Psoas muscle (tissue), 8 donors: ENCODE measurements at places on chromosomes 6 and 20. TPM values are rescaled to one million over a fixed set of nuclear protein-coding genes. Genes with fewer than 3 reads are reported as not detected.

DNA sequence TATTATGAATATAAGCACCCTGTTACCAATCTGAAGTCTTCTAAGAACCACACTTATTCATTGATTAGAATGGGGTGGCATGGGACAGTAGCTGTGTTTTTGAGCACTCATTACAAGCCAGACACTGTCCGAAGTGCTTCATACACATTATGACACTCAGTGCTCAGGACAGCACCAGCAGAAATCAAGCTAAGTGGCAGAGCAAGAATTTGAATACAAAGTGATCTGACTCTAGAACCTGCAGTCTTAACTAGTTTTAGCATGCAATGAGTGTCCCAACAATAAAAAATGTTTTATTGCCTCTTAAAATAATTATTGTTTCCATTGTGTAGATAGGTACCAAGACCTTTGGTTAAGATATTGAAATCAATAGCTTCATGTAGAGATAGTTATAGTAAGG is 39.1 kb upstream of the GLP1R start:
- no peak for DNase-seq
- no peaks in the 10 kb centered on the region for H3K36me3 ChIP-seq
- H3K27ac ChIP-seq = no peak overlapping the region
- no peaks in the 10 kb centered on the region for H3K27me3 ChIP-seq
- no peak overlapping the region for H3K4me3 ChIP-seq

Gene ACSS1
- total RNA-seq = 16.8 TPM

DNA sequence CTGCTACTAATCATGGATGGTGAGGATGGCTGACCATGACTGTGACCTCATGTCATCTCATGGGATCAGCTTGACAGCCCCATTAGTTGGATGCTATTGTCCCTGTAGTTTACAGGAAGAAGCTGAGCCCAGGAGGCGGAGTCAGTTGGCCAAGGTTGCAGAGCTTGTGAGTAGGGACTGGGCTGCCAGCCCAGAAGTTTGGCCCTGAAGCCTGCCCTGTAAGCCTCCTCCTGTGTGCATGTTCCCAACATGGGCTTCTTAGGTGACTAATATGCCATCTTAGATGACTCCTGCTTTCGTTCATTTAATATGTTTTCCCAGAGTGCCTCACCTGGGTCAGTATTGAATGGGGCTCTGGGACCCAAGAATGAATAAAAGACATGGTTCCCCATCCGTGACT is 6.9 kb downstream of the EDN3 start:
- no peak overlapping the region for H3K4me3 ChIP-seq
- H3K4me1 ChIP-seq = no peaks in the 10 kb centered on the region
- peaks cover 16% of the 10 kb centered on the region for H3K27me3 ChIP-seq
- H3K36me3 ChIP-seq = no peaks in the 10 kb centered on the region

DNA sequence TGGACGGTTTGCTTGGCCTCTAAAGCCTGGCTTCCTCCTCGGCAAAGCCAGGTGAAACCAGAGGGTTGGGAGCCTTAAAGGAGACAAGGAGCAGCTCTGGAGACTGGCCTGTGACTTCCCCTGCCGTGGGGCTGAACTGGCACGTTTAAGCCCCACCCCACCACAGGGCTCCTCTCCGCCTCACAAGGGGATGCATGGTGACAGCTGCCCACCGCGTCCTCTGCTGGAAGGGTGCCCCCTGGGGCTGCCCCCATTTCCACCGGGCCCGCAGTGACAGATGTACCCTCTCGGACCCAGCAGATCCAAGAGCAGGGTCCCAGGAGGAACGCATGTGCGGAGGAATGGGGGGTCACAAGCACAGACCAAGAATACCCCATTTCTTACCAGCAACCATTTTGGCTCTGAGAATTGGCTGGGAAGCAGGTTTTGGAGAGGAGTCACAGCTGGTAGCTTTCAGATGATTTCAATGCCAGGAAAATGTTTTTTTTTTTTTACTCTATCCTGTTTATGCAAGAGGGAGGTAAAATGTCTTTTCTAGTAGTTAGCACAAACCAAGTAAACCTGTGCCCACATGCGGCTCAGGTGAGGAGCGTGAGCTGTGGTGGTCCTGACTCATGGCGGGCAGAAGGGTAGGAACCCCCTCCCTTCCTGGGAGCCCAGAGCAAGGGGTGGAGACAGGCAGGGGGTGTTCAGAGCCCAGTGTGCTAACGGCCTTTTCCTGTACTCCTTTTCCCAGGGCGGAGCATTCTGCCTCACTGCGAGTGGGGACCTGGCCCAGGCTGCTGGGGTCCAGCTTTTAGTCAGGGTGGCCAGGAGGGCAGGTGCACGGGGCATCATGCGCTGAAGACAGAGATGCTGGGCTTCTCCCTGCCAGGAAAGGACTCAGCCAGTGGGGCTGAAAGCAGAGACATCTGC is 33.0 kb downstream of the FRMD1 start:
- H3K36me3 ChIP-seq = no peaks in the 10 kb centered on the region
- H3K27me3 ChIP-seq = no peaks in the 10 kb centered on the region
- H3K27ac ChIP-seq = no peak overlapping the region
- no peak overlapping the region for H3K4me3 ChIP-seq

Gene LIN28B
- total RNA-seq = not detected

- H3K27me3 ChIP-seq = no peaks in the 10 kb centered on the region
- H3K27ac ChIP-seq = peak overlapping the region; percentile 78
- peak; percentile 79 for DNase-seq
Observed at GRCh38 chr6:56772737-56773184, 130.1 kb upstream of the DST start.

Gene CFAP61
- 23.2 TPM for total RNA-seq

- H3K4me1 ChIP-seq = peaks cover 4% of the 10 kb centered on the region
- no peak overlapping the region for H3K4me3 ChIP-seq
- no peak overlapping the region for H3K27ac ChIP-seq
- no peaks in the 10 kb centered on the region for H3K27me3 ChIP-seq
Observed at GRCh38 chr6:111842891-111843290, 30.4 kb downstream of the FYN start.

Gene GSTA2
- total RNA-seq = not detected

GRCh38 chr20:48469026-48469425 is 358.8 kb downstream of the PREX1 start:
- no peak overlapping the region for H3K4me3 ChIP-seq
- no peak overlapping the region for H3K27ac ChIP-seq
- peaks cover 7% of the 10 kb centered on the region for H3K27me3 ChIP-seq
- no peaks in the 10 kb centered on the region for H3K4me1 ChIP-seq
- DNase-seq = no peak

DNA sequence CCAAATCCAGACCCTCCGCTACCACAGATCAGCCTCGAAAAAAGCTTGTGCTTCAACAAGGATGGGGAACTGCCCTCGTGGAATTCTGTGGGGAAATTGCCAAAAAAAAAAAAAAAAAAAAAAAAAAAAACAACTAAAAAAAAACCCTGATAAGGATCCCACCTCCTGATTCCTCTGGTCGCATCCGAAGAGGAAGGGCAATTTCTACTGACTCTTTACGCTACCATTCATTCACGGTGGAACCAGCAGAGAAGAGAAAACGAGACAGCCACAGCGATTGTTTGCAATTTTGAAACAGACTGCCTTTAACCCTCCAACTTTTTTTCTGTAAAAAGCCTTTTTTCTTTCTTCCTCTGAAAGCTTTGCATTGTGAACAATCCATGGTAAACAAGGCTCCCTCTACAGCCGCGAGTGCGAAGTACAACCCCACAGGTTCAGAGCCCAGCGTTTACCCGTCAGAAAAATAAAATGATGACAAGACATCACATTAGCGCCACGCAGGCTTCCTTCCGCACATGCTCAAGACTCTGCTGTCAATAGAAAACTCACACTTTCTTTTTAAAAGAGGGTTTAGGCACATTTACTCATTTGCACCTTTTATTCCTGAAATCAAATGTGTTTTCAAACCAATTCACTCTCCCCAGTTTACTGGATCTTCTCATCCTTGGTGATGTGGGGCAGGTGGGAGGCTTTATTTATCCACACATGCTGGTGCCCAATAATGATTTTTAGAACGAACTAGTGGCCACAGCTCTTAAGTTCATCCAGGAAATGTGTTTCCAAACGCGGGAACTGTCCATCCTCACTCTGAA is 100.0 kb downstream of the NOL4L start:
- no peaks in the 10 kb centered on the region for H3K36me3 ChIP-seq

DNA sequence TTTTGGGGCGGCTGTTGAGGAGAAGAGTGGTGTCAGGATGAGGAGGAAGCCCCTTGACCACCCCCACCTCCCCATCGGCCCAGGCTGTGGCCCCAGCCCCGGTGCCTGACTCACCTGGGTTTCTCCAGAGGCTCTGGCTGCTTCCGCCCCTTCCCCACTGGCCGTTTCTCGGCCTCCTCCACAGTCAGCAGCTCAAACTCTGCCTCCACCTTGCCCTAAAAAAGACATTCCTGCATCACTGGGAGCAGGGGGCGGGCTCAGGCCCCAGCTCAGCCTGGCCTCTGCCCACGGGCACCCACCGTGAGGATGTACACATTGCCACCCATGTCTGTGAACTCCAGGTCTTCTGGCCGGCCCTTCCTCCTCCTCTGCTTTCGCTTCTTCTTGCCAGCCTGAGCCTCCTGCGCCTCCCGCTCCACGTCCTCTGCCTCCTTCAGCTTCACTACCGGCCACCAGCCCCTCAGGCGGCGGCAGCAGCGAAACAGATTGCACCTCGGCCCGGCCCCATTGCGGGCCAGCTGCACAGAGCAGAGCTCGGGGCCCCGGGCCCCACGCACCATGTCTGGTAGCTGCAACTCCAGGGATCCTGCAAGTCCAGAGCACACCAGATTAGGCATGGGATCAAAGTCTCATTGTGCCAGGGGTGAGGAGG is 17.3 kb downstream of the ERGIC3 start:
- no peaks in the 10 kb centered on the region for H3K36me3 ChIP-seq
- no peaks in the 10 kb centered on the region for H3K4me1 ChIP-seq
- H3K4me3 ChIP-seq = no peak overlapping the region

Gene DNMT3B
- 0.16 TPM for total RNA-seq

Gene COL11A2
- total RNA-seq = 0.27 TPM

Gene SPDEF
- not detected for total RNA-seq

GRCh38 chr6:120805276-120805675 is 529.0 kb downstream of the TBC1D32 start:
- no peak for DNase-seq
- no peak overlapping the region for H3K4me3 ChIP-seq
- H3K36me3 ChIP-seq = no peaks in the 10 kb centered on the region
- H3K27me3 ChIP-seq = no peaks in the 10 kb centered on the region
- no peaks in the 10 kb centered on the region for H3K4me1 ChIP-seq

DNA sequence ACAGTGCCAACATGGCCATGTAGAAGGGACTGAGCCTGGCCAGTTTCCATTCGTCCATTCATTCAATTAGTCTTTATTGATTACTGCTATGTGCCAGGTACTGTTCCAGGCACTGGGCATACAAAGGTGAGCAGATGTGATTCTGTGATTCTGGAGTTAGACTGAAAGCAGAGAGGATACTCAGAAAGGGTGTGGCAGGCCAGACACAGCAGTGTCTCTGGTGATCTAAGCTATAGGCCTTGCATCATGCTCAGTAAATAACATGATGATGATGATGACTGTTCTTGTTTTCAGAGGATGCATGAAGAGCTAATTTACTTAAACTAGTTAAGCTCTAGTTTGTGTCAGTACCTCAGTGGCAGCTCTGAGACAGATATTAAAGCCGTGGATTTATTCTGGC is 31.4 kb upstream of the FUCA2 start:
- H3K4me1 ChIP-seq = no peaks in the 10 kb centered on the region
- H3K27me3 ChIP-seq = peaks cover 25% of the 10 kb centered on the region
- H3K27ac ChIP-seq = no peak overlapping the region
- no peak for DNase-seq

Gene ENPP1
- total RNA-seq = 1.6 TPM

Gene SLCO4A1
- 12.8 TPM for total RNA-seq

GRCh38 chr6:14804785-14805210 is 441.1 kb upstream of the JARID2 start:
- DNase-seq = peak; percentile 77
- H3K27ac ChIP-seq = no peak overlapping the region
- H3K36me3 ChIP-seq = no peaks in the 10 kb centered on the region
- H3K4me3 ChIP-seq = no peak overlapping the region
- no peaks in the 10 kb centered on the region for H3K27me3 ChIP-seq

- no peak overlapping the region for H3K4me3 ChIP-seq
- no peak overlapping the region for H3K27ac ChIP-seq
- no peak for DNase-seq
- H3K36me3 ChIP-seq = no peaks in the 10 kb centered on the region
- no peaks in the 10 kb centered on the region for H3K27me3 ChIP-seq
Observed at GRCh38 chr20:11624704-11625103, 293.0 kb upstream of the BTBD3 start.

- no peak for DNase-seq
- no peaks in the 10 kb centered on the region for H3K4me1 ChIP-seq
- no peak overlapping the region for H3K4me3 ChIP-seq
- no peak overlapping the region for H3K27ac ChIP-seq
- no peaks in the 10 kb centered on the region for H3K27me3 ChIP-seq
Observed at GRCh38 chr6:162653808-162654207, 73.8 kb downstream of the PRKN start.

DNA sequence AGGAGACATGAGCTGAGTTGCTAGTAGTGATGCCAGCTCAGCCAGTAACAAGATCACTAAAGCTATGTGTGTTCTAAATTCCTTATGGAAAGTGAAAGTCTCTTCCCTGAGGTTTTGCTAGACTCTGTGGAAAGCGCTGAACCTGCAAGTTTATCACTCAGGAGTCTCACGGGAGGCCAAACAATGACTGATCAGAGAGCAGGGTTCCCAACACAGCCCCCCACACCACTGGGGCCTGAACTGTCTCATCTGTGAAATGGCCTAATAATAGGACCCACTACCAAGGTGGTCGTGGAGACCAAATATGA is 19.9 kb downstream of the ACSS1 start:
- no peaks in the 10 kb centered on the region for H3K36me3 ChIP-seq
- H3K27me3 ChIP-seq = no peaks in the 10 kb centered on the region
- peaks cover 84% of the 10 kb centered on the region for H3K4me1 ChIP-seq
- H3K27ac ChIP-seq = peak overlapping the region; percentile 89

Gene MRAP2
- total RNA-seq = 0.16 TPM

- H3K27ac ChIP-seq = no peak overlapping the region
- H3K36me3 ChIP-seq = no peaks in the 10 kb centered on the region
- peaks cover 4% of the 10 kb centered on the region for H3K27me3 ChIP-seq
Observed at GRCh38 chr20:21505810-21506530, 7.9 kb downstream of the NKX2-2 start.

Gene PPP1R14C
- 22.5 TPM for total RNA-seq

DNA sequence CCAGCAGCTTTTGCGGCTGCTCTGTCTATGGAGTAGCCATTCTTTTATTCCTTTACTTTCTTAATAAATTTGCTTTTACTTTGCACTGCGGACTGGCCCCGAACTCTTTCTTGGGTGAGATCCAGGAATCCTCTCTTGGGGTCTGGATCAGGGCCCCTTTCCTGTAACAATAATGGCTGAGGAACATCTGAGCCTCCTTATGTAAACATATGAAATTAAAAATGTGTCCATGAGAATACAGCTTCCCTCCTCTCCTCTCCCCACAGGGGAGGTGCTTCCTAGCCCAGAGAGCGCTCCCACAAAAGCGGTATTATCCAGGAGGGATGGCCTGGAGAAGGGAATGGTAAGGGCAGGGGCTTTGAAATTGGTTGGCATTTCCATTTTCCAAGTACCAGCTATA is 81.1 kb downstream of the PSMG4 start:
- no peak overlapping the region for H3K4me3 ChIP-seq
- H3K36me3 ChIP-seq = no peaks in the 10 kb centered on the region
- H3K27me3 ChIP-seq = no peaks in the 10 kb centered on the region
- H3K4me1 ChIP-seq = peaks cover 56% of the 10 kb centered on the region

Gene BPIFB4
- total RNA-seq = not detected

GRCh38 chr6:158909938-158910337 is 90.1 kb downstream of the RSPH3 start:
- H3K27me3 ChIP-seq = peaks cover 6% of the 10 kb centered on the region
- no peaks in the 10 kb centered on the region for H3K4me1 ChIP-seq
- no peak for DNase-seq

GRCh38 chr20:21808863-21809664 is 103.6 kb downstream of the PAX1 start:
- no peaks in the 10 kb centered on the region for H3K27me3 ChIP-seq
- H3K4me1 ChIP-seq = no peaks in the 10 kb centered on the region
- DNase-seq = peak; percentile 31
- H3K4me3 ChIP-seq = no peak overlapping the region

GRCh38 chr6:11413117-11413687 is 124.3 kb upstream of the TMEM170B start:
- H3K27me3 ChIP-seq = no peaks in the 10 kb centered on the region
- no peak for DNase-seq
